HL-60 (cell line): ENCODE measurements at places on chromosomes 7 and 10.
A peak's percentile ranks its signal among the peaks of the same experiment; 100 is the strongest.

- DNase-seq = peak; percentile 25
Measured at GRCh38 chr10:103890194-103890658, 27.8 kb downstream of the STN1 start.

GRCh38 chr10:132158823-132159222 is 27.9 kb upstream of the DPYSL4 start:
- no peak for DNase-seq

DNA sequence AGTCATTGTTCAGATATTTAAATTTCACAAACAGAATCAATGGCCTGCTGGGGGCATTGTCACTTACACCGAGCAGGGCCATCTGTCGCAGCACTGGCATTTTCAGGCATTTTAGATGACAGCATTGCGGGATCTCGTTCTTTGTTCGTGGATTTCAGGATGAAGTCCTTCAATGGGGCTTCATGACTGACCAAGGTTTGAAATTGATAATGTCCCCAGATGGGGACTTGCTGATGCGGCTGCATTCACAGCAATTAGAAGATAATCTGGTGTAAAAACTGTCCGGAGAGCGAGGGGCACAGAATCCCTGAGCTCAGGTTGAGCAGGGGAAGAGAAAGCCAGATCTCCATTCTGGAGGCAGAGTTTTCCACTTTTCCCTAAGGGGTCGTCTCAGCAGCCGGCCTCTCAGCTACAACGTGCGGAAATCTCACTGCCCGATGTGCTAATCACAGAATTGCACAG is 1.9 kb upstream of the C7orf33 start:
- no peak for DNase-seq

DNA sequence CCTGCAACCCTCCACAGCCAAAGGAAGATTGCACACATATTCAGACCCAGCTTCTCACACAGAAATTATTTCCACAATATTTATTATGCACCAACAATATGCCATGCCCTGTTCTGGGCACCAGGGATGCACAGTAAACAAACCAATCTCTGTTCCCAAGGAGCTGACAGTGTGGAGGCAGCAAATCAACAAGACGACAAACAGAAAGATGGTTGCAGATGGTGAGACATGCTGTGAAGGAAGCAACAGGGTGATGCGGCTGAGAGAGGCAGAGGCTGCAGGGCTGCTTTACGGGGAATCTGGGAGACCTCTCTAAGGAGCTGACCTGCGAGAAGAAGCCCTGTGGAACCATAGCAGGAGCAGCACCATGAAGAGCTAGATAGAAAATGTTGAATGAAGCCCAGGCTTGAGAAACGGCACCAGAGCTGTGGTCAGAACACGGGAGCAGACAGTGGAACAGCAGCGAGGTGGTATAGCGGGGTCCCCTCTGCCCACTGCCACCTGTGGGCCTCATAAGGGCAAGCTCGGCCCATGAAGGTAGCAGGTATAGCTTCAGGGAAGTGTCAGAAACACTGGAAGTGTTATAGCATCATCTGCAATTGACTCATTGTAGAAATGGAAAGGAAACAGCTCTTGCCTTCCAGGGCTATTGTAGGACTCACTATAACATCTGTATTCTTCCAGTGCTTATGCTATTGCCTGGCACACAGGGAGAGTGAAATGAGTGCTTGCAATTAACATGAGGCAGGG is 17.4 kb downstream of the RBP3 start:
- DNase-seq = no peak

DNA sequence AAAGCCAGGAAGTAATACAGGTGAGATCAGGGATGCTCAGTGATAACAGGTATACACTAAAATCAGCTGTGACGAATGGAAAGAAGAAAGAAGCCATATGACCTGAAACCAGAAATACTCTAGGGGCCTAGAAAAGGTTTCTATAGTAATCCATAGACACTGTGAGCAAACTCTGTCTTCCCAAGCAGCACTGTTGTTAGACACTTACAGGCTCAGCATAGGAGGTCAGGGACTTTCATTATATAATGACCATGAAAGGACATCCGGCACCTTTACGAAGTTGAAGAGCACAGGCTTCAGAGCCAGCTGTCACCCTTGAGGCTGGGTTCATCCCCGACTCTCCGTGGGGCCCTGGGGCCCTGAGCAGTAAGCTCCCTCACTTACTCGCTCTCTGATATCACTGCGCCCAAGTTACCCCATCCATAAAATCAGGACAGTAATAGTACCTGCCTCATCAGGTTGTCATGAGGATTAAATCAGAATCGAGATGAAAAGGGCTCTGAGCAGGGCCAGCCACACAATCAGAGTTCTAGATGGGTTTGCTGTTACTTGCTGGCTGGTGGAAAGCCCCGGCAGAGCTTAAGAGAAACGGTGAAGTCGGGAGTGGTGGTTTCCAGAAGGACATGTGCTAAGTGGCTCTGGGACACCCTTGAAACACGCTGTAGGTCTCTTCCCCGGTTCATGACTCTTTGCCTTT is 79.5 kb downstream of the ITIH5 start:
- no peak for DNase-seq

- DNase-seq = peak; percentile 93
Measured at GRCh38 chr10:132446661-132447445, 49.9 kb downstream of the PWWP2B start.

DNA sequence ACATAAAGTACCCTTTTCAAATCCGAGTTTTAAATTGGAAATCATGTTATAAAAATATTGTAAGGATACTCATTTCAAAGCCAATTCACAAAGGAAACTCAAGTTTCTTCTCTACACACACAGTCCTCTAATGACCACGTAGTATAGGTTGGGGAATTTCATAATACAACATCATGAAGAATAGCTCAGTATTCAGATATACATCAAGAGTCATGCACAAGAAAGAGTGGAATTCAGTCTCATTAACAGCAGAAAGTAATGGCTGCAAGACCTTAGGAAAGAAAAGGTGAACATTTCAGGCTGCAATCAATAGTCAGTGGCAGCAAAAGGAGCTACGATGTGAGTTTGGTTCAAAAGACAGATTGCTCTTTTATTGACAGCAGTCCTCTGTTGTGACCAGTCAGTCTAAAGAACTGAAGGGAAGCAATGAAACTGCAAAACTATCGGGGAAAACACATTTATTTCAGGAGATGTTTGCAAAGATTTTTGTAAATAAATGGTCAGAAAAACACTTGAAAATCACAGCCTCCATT is 317.2 kb downstream of the IPMK start:
- DNase-seq = no peak

DNA sequence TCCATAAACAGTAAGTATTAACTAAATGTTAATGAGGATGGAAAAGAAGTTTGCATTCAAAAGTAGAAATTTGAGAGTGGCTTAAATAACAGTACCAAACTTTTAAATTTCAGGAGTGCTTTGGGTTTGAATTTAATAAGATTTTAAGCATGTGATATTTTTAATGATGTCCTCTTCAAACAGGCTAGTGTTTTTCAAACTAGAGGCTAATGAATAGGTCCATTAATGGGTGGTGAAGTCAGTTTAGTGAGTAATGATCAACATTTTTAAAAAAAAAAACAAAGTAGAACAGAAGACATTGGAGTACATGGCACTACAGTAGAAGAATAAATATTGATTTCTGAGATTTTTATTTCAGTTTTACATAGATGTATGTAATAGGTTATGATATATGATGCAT is 72.9 kb downstream of the AKAP9 start:
- no peak for DNase-seq

DNA sequence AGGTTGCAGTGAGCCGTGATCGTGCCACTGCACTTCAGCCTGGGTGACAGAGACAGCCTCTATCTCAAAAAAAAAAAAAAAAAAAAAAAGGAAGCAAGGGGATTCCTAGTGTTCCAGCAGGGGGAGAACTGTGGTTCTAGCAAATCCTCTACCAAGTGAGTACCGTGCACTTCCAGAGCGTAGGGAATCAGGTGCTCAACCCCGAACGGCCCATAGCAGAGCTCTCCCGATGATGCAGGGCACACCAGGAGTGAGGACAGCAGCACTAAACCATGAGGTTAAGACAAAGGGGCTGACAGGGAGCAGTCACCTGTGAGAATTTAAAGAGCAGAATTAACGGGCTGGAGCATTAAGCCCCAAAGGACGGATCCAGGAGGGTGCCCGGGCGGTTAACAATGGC is 173.6 kb downstream of the PTPRN2 start:
- no peak for DNase-seq

- DNase-seq = peak; percentile 6
Measured at GRCh38 chr10:14838582-14839304, 637 bp downstream of the HSPA14 start.

DNA sequence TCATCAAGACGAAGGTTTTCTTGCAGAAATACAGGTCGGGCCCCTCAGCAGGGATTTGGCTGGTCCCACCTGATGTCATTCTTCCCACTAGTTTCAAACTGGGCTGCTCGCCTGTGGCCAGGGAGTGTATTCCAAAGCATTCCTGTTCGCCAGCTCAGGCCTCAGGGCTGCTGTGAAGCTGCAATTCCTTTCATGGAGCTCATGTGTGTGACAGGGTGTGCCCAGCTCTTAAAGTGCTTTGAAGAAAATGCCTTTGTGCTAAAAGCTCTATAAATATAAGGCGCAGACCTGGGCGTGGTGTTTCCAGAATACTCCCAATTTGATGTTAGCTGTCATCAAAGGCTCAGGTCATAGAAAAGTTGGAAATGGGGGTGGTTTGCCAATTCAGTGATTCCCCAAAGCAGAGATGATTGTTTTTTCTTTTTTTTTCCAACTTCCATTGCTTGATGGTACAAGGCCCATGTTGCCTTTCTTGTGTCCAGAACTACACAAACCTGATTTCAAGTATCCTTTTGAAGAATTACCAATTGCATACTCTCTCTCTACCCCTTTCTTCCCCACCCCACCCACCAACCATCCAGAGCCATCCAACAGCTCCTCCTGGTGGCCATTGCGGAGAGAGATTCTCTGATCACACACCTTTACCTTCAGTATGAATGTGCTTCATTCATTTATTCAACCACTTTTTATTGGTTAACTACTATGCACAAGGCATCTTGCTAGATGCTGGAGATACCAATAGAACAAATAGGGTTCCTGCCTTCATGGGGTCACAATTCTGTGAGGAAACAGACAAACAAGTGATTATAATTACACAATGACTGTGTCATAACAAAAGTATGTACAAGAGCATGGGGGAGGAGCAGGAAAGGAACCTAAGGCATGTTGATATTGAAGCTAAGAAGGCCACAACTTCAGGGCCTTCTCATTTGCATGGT is 297.3 kb upstream of the LYZL1 start:
- no peak for DNase-seq

DNA sequence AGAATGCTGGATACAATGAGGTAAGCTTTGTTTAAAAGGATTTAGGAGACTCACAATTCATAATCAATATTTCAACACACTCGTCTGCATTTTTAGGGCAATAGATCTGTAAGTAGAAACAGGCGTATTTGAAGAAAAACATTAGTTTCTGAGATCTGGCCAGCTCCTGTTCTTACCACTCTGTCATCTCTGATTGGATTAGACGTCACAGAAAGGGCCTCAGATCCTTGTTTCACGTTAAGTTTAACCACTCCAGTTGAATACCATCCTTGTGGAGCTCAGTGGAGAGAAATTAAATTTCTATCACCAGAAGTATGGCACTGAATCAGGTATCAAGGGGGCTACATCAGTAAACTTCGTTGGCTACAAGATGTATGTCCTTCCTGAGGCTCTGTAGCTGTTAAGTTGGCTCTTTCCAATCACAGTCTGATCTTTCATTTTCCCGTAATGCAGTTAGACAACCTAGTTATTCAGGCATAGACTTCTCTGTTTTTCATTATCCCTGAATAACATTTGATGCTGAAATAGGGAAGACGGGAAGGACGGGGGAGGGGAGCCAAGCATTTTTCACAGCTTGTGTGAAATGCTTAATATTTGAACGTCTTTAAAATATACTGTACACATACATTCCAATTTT is 659.2 kb upstream of the GALNT17 start:
- no peak for DNase-seq

- DNase-seq = no peak
Measured at GRCh38 chr7:42241424-42241823, 4.4 kb upstream of the GLI3 start.

DNA sequence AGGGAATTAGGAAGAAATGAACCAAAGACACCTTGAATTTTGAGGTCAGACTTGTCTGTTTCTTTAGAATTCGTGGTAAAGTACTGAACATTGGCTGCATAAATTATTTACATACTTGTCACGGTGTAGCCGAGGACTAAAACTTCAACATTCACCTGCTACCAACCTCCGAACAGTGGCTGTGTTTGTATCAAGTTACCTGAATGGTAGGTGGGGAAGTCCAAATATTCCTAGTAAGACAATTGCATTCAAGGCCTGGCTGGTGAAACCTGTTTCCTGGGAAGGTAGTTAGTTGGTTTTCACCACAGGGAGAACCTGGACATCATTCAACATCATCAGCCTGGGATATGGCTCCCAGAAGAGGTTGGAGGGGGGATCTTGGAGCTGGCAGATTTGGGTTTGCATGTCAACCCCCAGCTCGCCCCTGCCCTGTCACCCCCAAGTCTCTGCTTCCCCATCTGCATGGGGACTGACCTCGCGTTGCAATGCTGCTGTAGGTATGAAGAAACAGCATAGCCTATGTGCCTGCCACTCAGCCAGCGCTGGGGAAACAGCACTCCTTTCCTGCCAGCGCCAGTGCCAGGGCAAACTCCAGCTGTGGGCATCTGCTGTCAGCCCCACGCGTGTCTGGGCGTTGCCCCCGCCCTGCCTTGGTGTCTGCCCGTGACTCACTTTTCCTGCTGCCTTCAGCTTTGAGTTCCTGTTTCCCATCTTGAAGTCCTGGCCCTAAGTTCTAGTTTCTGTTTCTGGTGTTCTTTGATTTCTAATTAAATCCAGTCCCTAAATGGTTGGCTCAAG is 12.7 kb upstream of the LARP4B start:
- peak; percentile 44 for DNase-seq

GRCh38 chr7:80259-81067 is 111.9 kb upstream of the FAM20C start:
- no peak for DNase-seq

DNA sequence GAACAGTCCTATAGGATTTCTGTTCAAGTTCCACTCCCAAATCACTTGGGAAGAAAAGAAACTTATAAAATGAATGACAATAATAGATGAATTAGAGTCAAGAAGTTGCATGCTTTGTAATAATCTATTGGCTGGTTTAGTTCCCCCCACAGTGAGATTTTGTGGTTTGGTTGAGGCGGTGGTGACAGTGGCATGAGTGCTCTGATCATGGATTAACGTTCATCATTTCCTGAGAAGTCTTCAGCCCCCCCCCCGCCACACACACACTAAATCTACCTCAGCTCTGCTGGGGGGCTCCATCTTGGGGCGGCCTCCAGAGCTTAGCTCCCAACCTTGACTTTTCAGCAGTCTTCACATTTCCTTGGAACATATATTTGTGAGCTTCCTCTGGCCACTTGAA is 121.7 kb downstream of the ABCA13 start:
- DNase-seq = no peak

- no peak for DNase-seq
Measured at GRCh38 chr10:3777981-3778691, 6.9 kb downstream of the KLF6 start.

GRCh38 chr7:28749638-28750037 is 208.5 kb downstream of the TRIL start:
- DNase-seq = no peak

DNA sequence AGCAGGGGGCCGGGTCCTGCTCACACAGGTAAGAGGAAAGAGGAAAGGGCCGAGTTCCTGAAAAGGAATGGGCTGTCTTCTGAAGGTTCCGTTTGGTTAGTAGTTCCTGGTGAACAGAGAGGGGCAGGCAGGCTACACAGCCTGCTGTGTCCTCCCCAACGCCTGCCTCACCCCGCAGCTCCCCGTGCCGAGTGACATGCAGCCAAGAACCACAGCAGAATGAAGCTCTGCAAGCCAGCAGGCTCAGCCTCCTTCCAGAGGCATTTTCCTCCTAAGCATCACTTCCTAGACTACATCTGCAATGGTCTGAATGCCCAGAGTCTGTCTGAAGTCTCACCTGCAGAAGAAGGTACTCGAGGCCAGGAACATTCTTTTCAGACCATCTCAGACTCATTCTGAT is 202.4 kb upstream of the TCERG1L start:
- DNase-seq = no peak
